ENCODE measurements at places on chromosomes 4 and X. TPM values are rescaled to one million over a fixed set of nuclear protein-coding genes. Genes with fewer than 3 reads are reported as not detected.
A peak's percentile ranks its signal among the peaks of the same experiment; 100 is the strongest.

DNA sequence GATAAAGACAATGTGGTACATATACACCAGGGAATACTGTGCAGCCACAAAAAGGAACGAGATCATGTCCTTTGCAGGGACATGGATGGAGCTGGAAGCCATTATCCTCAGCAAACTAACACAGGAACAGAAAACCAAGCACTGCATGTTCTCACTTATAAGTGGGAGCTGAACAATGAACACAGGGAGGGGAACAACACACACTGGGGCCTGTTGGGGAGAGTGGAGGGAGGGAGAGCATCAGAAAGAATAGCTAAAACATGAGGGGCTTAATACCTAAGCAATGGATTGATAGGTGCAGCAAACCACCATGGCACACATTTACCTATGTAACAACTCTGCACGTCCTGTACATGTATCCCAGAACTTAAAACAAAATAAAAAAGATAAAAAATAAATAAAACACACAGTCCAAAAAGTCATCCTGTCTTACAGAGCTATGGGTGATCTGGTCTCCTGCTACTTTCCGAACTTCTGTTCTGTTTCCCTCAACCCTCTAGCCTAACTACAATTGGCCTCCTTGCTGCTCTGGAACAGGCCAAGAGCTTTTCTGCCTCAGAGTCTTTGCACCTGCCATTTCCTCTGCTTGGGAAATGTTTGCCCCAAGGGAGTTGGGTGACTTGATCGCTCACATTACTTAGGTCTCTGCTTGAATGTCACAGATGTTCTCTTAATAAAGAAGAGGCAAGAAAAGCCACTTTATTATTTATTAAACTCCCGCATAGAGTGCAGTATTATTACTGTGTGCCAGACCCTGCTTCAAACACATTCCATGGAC, 1.1 kb upstream of the CD38 start:
- DNase-seq, result no peak

DNA sequence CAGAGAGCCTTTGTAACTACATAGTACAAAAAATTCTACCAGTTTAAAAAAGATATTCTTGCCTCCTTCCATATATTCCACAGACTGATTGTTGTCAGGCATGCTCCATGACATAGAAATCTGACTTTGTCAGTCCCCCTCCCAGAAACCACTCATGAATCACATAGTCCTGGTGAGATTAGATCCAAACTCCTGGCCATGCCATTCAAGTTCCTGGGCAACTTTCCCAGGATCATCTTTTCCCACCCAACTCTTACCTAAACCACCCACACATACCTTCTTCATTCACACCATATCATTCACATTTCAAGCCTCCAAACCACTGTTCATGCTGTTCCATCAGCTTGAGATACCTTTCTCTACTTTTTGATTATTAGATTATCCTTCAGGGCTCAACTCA, 46.4 kb downstream of the SLC16A2 start:
- no peak for DNase-seq

- no peak for DNase-seq
Measured at GRCh38 chr4:17066972-17067371, 168.5 kb upstream of the LDB2 start.

- DNase-seq, result no peak
Measured at GRCh38 chrX:110046001-110046400, 43.1 kb downstream of the TMEM164 start.

- no peak for DNase-seq
Measured at GRCh38 chr4:57943682-57944081, 833.5 kb upstream of the IGFBP7 start.

DNA sequence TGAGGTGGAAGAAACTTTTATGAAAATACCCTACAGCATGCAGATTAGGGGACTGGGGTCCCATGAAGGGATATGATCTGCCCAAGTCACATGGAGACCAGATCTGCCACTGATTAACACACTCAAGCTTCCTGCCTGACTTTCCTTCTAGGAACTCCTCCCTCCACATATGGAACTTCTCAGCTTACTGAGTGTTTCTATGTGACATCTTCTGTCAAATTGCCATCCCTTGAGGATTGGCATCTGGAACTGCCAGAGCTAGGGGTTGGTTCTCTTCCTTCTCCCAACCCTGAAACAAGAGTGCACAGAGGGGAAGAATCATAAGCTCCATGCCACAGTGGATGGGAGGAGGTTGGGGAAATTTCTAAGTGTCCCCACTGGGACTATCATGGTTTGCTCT, 150.6 kb upstream of the MBNL3 start:
- no peak for DNase-seq

- DNase-seq, result no peak
Measured at GRCh38 chrX:123087326-123087725, 96.8 kb upstream of the GRIA3 start.

- peak; percentile 63 for DNase-seq
Measured at GRCh38 chrX:1481636-1482529, 29.2 kb upstream of the ASMTL start.

DNA sequence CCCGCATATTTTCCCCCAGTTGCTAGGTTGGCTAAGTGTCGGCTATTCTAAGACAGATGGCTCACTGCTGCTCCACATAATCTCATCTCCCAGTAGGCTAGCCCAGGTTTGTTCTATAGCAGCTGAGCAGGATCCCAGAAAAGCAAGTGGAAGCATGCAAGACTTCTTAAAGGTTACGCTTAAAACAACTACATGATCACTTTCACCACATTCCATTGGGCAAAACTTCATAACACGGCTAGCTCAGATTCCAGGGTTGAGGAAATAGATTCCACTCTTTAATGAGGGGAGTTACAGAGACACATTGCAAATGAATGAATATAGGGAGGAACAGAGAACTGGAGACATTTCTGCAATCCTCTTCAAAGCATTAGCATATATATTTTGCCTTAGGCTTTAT, 12.9 kb upstream of the RAB33B start:
- no peak for DNase-seq

GRCh38 chr4:175435381-175435783, 376.7 kb downstream of the GPM6A start:
- DNase-seq, result no peak

- no peak for DNase-seq
Measured at GRCh38 chr4:10259976-10260375, 143.4 kb upstream of the WDR1 start.

DNA sequence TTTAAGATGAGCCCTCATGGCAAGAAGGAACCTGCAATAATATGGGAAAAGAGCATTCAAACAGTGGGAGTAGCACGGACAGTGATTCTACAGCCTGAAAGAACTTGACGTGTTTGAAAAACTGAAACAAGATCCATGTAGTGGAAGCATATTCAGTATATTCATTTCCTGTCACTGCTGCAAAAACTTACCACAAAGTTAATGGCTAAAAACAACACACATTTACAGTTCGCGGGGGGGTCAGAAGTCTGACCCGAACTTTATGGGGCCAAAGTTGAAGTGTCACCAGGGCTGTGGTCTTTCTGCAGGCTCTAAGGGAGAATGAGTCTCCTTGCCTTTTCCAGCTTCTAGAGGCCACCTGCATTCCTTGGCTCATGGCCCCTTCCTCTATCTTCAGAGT, 52.6 kb upstream of the ARX start:
- DNase-seq, result no peak

DNA sequence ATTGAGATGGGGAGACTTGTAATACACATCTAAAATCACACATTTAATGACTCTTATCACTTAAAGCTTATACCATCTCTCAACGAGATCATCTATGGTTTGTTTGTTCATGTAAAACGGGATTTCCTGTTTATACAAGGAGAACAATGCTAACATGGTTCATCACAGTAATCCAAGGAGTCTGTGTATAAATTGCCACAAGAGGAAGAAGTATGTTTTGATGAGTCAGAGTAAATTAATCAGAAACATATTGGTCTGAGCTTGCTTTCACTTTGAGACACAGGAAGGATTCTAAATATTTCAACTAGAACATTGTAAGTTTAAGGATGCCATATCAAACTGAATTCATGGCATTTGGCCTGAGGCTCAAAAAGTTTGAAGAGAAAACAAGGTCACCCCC, 594.1 kb downstream of the GLUD2 start:
- no peak for DNase-seq

DNA sequence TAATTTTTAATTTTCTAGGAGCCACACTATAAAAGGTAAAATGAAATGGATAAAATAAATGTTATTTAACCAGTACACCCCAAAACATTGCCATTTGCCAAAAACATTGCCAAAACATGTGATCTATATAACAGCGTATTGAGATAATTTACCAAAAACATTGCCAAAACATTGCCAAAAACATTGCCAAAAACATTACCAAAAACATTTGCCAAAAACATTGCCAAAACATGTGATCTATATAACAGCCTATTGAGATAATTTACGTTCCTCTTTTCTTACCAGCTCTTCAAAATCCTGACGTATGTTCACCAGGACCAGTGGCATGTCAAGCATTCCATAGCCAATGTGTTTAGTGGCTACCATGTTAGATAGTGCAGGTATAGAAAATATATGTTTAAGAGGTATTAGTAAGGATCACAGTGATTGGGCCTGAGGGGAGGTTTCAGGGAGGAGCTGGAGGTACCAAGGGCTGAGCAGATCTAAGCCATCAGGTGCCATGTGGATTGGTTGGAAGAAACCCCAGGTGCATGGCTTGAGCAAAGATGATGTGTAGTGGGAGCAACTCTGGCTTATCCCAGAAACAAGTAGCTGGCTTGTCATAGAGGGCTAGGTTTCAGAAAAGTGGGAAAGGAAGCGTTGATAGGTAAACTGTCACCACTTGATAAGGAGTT, 42.6 kb downstream of the RAPGEF2 start:
- no peak for DNase-seq

PRDM8 gene
- total RNA-seq, result 9.0 TPM

AKAP14 gene
- not detected for total RNA-seq

SLC26A1 gene
- not detected for total RNA-seq

COQ2 gene
- total RNA-seq, result 15.2 TPM

BANK1 gene
- total RNA-seq, result 336 TPM

All from activated B cell treated with CpG ODN at 0.5 μM for 24 hours (primary cell).